ENCODE measurements at places on chromosomes 4 and X. TPM values are rescaled to one million over a fixed set of nuclear protein-coding genes. Genes with fewer than 3 reads are reported as not detected.

Gene SPARCL1
- polyA plus RNA-seq, result 437 TPM

GRCh38 chr4:148901075-148901705, 459.0 kb upstream of the NR3C2 start:
- DNase-seq, result no peak

Gene LGI2
- polyA plus RNA-seq, result 6.5 TPM

Gene IGFBP7
- 266 TPM for polyA plus RNA-seq

Gene DUSP21
- not detected for polyA plus RNA-seq

Gene ANXA10
- polyA plus RNA-seq, result not detected

DNA sequence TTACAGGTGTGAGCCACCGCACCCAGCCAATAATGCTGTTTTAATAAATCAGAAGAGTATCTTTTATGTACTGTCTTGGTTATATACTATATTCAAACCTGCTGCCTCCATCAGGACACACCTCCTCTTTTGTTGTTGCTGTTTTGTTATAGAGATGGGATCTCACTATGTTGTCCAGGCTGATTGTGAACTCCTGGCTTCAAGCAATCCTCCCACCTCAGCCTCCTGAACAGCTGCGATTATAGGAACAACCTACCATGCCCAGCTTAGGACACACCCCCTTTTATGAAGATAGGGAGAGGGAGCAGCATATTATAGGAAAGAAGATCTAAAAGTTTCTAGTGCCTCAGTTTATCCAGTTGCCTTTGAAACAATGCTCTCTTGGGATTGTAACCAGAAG, 62.2 kb upstream of the RAB33B start:
- no peak for DNase-seq

Gene ATOH1
- not detected for polyA plus RNA-seq

DNA sequence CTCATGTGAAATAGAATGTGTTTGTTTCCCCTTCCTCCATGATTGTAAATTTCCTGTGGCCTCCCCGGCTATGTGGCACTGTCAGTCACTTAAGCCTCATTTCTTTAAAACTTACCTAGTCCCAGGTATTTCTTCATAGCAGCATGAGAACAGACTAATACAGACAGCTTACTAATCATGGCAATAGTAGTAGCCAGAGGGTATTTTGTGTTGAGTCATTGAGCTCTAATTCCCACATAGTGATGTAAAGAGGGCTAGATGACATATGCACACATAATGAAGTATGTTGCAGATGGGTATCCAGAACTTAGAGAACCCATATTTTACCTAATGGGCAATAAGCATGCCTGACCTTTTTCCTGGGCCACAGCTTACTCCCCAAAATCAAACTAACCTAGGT, 1197.2 kb downstream of the PCDH7 start:
- no peak for DNase-seq

DNA sequence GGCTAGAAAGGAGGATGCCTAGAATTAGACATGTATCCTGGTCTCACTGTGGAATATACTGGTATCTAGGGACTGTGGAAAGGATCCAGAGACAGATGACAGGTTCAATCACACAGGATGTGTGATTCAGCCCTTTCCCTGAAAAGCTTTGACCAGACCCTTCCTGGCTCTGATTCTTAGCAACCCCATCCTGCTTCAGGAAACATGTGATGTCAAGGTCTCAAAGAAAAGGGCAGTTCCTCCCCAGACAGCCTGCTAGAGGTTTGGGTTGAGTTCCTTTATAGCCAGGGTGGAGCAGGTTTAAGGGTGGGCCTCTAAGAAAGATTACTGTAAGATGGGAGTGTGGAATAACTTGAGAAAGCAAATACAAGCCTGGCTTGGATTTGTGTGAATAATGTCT, 3.0 kb downstream of the BMP15 start:
- DNase-seq, result no peak

DNA sequence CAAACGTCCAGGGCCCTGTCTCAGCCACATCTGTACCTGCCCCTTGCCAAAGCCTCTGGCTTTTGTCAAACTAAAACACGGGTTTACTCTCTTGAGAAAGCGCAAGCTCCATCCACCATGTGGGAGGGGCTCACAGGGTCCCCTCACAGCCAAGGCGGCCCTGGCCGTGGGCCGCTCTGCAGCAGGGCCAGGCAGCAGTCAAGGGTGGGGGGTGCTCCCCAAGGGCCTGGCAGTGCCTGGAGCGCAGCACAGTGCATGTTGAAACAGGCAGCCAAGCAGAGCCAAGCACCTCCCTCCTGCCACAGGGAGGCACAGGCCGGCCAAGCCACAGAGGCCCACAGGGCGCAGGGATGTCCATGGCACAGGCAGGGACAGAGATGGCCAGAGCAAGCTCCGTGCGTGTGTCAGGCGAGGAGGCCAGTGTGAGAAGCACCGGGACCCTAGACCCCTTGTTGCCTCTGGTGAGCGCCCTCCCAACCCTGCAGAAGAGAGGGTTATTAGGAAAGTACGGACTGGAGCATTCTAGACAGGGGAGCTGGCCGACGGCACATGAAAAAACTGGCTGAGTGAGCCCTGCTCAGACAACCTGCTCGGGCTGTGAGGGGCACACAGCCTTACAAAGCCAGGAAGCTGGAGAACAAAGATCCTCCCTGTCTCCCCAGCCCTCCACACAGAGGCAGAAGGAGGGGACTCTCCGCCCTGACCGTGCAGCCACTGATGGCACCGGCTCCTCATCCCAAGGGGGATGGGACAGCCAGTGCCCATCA, 39.0 kb downstream of the FAM53A start:
- no peak for DNase-seq

- no peak for DNase-seq
These were observed 78.8 kb downstream of the TMEM164 start for GRCh38 chrX:110081740-110082139.
